ENCODE measurements at places on chromosomes 1 and 21.

DNA sequence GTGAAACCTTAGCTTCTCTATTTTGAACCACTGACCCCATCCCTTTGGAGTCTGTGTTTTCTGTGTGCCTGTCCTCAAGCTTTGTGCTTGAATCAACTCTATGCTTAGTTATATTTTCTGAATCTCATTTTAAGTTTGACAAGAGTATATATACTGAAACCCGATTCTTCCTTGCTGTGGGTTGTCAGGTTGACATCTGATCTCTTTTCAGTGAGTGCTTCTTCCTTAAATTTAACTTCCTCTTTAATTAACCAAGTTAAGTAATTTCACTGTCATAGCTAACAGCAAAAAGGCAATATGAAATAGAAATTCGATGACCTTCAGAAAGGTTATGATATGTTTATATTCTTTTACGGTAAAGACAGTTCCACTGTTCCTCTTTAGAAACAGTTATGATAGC, 69.4 kb downstream of the C1orf21 start:
- peak; percentile 62 for DNase-seq

- DNase-seq: peak; percentile 3
Observed at GRCh38 chr1:70674941-70675685, 264.0 kb downstream of the CTH start.

DNA sequence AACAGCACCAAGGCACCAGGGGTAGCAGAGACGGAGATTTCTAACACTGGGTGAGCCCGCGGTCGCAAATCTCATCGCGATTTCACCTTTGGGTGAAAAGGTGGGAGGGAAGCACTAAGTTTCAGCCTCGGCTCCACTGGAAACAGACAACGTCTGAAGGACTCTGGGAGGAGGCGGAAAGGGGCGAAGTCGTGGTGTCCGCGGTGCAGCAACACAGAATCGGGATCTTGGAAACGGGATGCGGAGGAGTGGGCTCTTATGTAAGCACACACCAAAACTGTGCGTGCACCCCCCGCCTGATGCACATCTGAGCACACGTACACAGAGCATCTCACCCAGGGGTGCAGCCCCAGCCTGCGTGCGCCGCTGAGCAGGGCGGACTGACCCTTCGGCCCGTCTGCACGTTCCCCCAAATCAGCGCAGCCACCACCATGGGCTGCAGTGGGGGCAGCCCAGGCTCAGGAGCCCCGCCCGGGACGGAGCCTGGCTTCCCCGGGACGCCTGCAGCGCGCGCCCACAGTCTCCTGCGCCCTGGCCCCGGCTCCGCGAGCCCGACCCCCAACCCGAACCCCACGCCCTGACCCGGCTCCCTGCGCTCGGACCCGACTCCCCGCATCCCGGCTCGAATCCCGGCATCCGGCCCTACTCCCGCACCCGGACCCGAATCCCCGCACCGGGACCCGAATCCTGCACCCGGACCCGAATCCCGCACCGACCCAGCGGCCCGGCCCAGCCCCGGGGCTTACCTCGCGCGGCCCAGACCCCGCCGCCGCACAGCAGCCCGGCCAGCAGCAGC, 670 bp downstream of the CLSTN1 start:
- peak; percentile 37 for DNase-seq

DNA sequence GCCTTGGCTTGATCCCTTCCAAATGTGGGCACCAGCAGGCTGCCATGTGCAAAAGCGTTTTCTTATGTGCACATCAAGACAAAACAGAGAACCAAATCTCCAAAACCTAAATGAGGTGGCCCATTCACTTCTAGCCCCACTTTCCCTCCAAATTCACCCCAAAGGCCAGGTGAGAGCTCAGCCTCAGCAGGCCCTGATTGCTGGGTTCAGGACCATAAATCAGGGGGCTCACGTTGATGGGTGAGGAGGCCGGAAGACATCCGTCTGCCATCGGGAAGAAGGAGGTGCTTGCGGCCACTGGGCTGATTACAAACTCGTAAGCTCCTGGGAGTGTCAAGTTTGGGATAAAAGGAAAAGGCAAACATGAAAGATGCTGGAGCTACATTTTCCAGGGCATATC, 86.7 kb upstream of the CLDN14 start:
- DNase-seq: no peak

- DNase-seq: no peak
Observed at GRCh38 chr1:183394435-183394834, 23.7 kb downstream of the NMNAT2 start.

- DNase-seq: no peak
Observed at GRCh38 chr1:239893127-239893731, 198.5 kb upstream of the FMN2 start.

DNA sequence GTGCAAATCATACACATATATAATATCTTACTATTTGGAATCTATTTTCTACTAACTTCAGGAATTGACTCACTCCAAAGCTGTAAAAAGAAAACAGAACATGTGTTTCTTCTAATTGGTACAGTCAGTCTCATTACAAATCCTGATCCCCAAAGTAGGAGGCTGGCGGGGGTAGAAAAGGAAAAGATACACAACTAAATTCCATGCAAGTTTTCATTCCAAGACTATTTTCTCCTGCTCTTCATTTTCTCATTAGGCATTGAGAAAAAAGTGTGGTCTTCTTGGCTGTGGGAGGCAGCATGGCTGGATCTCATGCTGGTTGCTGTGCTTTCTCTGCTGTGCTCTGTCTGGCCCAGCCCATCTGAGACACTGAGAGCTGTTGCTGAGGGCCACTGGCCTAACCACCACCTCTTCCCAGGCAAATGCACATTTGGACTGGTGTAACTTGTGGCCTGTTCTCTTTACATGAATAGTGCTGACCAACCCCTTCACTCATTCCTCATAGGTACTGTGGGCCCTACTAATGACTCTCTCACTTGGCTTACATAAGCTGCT, 1107.5 kb upstream of the B3GALT2 start:
- DNase-seq: no peak

DNA sequence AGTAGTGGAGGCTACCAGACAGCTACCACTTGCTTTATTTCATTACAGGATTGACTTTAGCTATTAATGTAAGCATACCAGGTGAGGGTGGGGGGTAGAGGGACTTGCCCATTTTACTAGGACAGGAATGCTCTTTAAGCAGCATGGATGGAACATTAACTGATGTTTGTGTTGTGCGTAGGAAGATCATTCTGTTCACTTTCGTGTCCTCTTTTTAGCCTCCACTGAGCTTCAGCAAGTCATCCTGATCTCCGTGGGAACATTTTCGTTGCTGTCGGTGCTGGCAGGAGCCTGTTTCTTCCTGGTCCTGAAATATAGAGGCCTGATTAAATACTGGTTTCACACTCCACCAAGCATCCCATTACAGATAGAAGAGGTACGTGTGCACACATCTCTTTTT, 29.3 kb downstream of the IFNGR2 start:
- no peak for DNase-seq

GRCh38 chr21:42191696-42192595, 27.0 kb upstream of the ABCG1 start:
- no peak for DNase-seq

GRCh38 chr1:2584686-2585317, 1.8 kb upstream of the PRXL2B start:
- no peak for DNase-seq

DNA sequence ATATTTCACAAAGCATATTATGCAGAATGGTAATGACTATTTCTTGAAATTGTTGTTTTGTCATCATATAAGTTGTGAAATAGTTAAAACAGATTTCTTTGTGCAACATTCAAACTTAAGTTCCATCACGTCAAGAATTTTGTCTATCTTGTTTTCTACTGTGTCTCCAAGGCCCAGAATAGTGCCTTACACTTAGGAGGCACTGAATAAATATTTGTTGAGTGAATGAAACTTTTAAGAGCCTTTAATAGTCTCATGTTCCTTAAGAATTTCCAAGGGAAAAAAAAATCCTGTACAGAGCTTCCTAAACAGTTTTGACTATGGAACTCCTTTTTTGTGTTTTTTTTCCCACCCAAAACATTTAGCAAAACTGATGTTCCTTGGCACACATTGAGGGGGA, 50.8 kb upstream of the TNFSF18 start:
- DNase-seq: no peak

GRCh38 chr1:38651669-38652068, 207.9 kb downstream of the RRAGC start:
- no peak for DNase-seq

- DNase-seq: no peak
Observed at GRCh38 chr21:37232274-37233018, 34.7 kb downstream of the VPS26C start.

GRCh38 chr1:15351310-15351709, 58.4 kb upstream of the EFHD2 start:
- DNase-seq: no peak

- no peak for DNase-seq
Observed at GRCh38 chr1:240486611-240487010, 125.3 kb downstream of the GREM2 start.

DNA sequence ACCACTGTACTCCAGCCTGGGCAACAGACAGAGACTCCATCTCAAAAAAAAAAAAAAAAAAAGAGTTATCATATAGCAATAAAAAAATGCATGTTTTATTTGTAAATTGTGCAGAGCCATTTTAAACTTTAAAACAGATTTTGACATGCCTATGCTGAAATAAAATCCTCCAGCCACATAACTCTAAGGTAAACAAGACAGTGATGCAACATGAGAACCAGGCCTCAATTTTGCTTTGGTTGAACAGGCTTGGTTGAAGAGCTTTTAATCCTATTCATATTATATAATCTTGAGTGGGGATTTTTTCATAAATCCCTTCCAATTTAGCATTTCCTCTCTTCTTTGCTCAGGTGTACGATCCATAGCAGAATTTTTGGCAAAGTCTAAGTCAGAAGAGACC, 26.1 kb downstream of the ARMH1 start:
- no peak for DNase-seq

DNA sequence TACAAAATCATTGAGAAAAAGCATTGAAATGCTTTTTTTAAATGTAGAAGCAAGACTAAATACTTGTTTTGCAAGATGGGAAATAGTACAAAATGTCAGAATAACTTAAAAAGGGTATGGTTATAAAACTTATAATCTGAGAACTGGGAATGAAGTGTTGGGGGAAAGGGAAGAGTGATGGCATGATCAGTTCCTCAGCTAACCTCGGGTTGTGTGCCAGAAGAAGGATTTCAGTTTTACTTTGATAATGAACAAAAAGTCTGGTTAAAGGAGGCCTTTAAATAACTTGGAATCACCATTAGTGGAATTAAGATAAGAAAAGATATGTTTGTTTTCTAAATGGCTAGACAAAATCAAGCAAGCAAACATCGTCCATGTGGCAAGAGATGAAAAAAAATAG, 20.7 kb downstream of the NEK7 start:
- DNase-seq: no peak

GRCh38 chr21:44653656-44654575, 543 bp downstream of the KRTAP12-4 start:
- DNase-seq: no peak

DNA sequence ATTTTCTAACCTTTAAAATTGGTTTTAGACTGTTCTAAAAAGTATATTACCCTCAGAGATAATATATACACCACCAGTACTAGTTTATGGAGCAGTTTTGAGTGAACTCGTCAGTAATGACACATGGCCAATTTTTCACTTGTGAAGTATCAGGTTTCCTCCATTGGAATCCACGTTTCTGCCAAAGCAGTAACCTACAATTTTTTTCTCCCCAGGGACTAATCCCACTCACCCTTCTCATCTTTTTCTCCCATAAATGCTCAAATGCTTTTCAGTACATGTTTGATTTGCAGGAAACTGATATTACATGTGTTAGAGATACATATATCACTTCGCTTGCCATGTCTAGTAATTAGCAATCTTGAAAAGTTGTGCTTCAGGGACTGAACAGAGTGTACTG, 94.1 kb downstream of the COL24A1 start:
- no peak for DNase-seq

DNA sequence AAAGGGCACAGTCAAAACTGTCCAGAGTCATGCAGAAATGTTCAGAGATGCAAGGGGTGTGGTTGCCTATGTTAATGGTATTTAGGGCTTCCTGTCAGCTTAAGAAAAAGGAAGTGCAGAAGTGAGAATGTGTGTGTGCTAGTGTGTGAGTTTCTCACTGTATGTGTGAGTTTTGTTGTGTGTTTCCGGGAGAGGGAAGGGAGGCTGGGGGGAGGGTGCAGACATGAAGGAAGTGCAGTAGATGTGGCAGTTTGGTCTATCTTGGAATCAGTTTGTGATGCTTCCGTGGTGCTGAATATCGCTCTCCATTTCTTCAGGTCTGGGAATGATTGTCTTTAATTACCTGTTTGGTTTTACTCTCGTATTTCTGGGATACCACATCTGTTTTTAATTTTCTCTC, 16.5 kb upstream of the ATP6V1G3 start:
- DNase-seq: peak; percentile 97

DNA sequence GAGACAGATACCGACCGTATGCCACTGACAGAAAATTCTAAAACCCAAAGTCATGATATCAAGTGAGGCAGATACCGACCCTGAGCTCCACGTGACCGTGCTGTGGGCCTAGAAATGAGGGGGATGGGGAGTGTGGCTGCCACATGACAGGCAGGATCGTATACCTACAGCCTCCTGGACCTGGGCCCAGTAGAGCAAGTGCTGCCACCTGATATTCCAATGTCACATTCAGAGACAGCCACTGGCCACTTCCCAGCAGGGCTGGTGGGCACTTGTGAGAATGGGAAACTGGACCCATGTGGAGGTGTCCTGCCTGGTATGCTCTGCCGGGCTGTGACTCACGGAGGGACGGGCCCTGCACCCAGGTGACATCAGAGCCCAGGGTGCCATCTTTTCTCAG, 44.6 kb upstream of the CLDN14 start:
- DNase-seq: no peak

DNA sequence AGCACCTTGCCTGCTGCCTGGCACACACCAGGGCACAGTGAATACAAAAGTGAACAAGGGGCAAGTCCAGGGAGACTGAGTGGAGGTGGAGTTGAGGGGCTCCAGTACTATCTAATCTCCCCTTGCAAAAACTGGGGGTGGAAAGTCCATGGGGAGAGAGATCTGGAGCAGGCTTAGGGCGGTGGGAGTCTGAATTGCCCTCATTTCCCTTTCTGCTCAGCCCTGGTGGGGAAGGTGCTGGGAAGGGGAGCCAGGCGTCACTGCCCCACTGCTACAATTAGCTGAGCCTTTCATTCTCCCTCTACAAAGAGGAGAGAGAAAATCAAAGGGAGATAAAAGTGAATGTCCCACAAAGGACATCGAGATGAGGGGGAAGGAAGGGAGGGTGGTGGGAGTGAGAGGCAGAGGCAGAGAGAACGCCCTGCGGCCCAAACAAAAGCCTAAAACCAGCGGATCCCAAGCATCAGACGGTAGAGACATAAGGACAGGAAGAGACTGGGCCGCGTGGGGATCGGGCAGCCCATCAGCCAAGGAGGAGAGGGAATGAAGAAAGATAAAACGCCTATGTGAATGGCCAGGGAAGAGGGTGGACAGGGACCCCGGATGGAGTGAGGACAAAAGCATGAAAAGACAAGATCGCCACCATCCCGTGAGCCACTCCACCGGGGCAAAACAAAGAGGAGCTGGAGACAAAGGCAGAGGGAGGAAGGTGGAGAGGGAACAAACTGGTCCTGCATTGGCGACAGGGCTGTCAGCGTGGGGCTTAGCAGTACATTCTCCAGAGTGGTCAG, 46.8 kb upstream of the SOX13 start:
- no peak for DNase-seq

All from KBM-7 (cell line).